ENCODE measurements at places on chromosomes 2 and 18. TPM values are rescaled to one million over a fixed set of nuclear protein-coding genes. Genes with fewer than 3 reads are reported as not detected.

SIX3 gene
- not detected for polyA plus RNA-seq

DRC1 gene
- 0.12 TPM for polyA plus RNA-seq

- no peak for DNase-seq
Observed at GRCh38 chr2:217824223-217824622, 178.6 kb downstream of the TNS1 start.

ERICH2 gene
- not detected for polyA plus RNA-seq

- no peak for DNase-seq
Observed at GRCh38 chr2:60104514-60105505, 448.6 kb downstream of the BCL11A start.

- DNase-seq, result no peak
Observed at GRCh38 chr2:55242617-55243016, 10.1 kb downstream of the RPS27A start.

TRIM54 gene
- polyA plus RNA-seq, result 43.4 TPM

DNA sequence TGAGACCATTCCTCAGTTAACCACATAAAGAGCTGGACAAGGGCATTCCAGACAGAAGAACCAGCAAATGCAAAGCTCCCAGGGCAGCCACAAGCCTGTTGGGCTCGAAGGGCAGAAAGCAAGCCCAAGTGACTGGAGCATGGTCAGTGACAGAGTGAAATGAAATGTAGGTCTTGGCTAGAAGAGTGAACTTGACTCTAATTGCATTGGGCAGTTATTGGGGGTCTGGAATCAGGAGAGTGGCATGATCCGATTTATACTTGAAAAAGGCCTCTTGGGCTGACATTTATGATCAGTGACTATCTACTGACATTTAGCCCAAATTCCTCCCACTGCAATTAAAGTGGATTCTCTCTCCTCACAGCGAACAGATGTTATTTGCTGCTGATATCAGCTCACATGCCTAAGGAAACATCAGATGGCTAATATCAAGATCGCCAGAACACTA lies 152.5 kb upstream of the KLF7 start:
- DNase-seq, result no peak

DNA sequence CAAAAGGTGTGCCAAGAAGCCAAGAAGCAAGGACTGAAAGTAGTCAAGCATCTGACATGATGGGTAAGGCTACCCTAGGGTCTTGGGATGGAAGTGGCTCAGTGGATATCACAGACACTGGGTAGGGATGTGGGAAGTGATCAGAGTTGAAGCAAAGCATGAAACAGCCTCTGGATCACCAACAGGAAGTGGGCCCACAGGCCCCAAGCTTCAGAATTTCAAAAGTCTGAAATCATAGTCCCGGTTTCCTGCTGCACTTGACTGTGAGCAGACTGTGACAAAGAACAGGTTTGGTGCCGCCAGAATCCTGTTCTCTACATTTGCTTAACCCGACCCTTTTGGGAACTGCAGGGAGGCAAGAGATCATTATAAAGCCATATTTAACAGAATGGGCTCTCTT lies 57.4 kb downstream of the SP100 start:
- DNase-seq, result no peak

GRCh38 chr2:75960472-75961009 lies 249.8 kb upstream of the GCFC2 start:
- no peak for DNase-seq
